Osteoblast (primary cell): ENCODE measurements at places on chromosomes 16 and 17. TPM values are rescaled to one million over a fixed set of nuclear protein-coding genes. Genes with fewer than 3 reads are reported as not detected.

- no peak for DNase-seq
Observed at GRCh38 chr17:10052106-10052813, 146.1 kb downstream of the GAS7 start.

GRCh38 chr17:34711646-34712045 is 132.3 kb downstream of the TMEM132E start:
- DNase-seq: no peak

- no peak for DNase-seq
Observed at GRCh38 chr16:5064915-5065314, 841 bp downstream of the C16orf89 start.

DNA sequence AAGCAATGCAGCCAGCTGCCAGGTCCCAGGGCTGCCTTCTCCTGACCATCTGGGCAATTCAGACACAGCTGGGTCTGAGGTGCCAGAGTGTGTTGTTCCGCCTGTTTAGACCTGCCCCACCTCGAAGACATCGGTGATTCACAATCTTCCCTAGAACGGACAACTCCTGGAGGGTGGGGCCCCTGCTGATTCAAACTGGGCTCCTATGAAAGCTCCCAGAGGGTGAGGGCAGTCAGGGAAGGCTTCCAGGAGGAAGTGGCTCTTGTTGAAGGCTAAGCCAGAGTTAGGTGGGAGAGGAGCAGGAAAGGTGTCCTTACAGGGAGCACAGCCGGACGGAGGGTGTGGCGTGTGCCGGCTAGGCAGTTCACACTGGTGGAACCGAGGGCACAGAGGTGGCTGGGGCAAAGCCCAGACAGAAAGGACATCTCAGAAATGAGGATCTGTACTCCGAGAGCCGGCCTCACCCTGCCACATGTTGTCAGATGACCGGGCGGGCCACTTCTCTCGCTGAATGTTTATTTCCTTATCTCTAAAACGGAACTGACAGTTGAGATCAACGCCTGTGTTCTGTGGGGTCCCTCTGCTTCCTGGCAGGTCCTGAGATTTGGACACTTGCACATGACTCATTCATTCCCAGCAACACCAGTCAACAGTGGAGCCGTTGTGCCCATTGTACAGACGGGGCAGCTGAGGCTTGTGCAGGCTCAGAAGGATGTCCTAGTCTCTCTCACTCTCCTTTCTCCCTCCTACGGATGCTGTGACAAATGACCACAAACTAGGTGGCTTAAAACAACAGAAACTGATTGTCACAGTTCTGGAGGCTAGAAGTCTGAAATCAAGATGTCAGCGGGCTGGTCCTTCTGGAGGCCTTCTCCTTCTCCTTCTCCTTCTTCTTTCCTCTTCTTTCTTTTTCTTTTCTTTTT is 26.9 kb upstream of the LITAF start:
- no peak for DNase-seq

- DNase-seq: no peak
Observed at GRCh38 chr17:73902416-73903181, 258.4 kb upstream of the SDK2 start.

Gene FZD2
- total RNA-seq: 15.9 and 23.9 TPM in 2 replicates

Gene TNFSF13
- total RNA-seq: 0.59 and 1.1 TPM in 2 replicates

Gene TEX14
- under 0.01 TPM in 2 replicates for total RNA-seq

Gene PRSS33
- total RNA-seq: not detected in 2 replicates
